ENCODE measurements at places on chromosomes 7 and 10.

DNA sequence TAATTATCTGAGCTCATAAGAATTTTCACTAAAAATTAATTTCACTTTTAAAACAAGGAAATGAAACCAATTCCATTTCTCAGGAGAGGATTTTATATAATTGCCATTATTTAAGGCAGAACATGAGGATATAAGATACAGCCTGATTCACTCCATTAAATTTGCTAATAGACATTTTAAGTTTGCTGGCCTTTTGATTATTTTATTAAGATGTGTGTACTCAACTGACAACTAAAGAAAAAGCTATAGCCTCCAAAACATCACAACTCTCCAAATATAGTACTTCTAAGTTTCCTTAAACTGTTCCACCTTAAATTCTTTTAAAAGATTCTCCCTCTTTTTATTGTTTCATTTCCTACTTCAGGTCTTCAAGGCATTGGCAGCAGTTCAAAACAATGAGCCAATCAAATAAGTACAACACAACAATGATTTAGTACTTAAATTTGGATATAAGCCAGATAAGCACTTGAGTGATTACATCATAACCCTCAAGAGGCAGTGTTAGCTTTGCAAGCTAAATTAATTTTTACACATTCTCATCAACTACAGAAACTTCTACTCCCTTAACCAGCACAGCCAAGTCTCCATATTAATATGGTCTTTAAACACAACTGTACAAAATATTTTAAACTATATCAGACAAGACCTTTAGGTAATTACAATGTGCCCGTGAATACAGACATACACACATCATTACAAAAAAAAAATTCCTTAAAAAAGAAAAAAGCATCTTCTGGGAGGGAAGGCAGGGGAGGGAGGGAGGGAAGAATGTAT lies 121.8 kb downstream of the KMT2C start:
- peak; percentile 65 for DNase-seq

- no peak for DNase-seq
These were observed 20.5 kb upstream of the PLPP4 start for GRCh38 chr10:120436439-120437112.

DNA sequence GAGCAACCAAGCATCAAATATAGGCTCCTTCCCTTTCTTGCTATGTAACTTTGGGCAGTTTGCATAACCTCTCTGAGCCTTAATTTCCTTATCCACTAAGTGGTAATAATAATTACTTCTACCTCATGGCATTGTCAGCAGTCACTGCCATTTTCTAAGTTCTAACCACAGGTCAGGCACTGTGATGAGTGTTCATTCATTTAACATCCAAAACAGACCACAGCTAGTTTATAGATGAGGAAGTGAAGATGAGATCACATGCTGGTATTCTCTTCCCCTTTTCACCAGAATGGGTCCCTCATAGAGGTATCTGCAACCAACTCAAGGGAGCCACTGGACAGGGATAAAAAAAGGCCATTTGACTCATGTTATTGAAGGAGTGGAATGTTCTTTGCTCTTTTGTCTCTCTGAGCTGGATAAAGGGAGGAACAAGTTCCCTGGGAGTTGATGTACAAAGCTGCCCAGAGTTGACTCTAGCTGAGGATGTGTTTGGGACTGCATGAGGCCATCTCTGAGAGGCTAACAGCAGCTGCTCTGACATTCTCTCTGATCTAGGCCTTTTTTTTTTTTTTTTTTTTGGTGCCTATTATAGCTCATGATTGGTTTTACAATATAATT lies 65.0 kb downstream of the DNAJC12 start:
- no peak for DNase-seq

- peak; percentile 26 for DNase-seq
These were observed 695.8 kb downstream of the TYW1 start for GRCh38 chr7:67692425-67692824.

GRCh38 chr10:43035800-43036199 lies 41.1 kb upstream of the RET start:
- DNase-seq = no peak

GRCh38 chr7:77685233-77685632 lies 11.0 kb upstream of the RSBN1L start:
- no peak for DNase-seq

DNA sequence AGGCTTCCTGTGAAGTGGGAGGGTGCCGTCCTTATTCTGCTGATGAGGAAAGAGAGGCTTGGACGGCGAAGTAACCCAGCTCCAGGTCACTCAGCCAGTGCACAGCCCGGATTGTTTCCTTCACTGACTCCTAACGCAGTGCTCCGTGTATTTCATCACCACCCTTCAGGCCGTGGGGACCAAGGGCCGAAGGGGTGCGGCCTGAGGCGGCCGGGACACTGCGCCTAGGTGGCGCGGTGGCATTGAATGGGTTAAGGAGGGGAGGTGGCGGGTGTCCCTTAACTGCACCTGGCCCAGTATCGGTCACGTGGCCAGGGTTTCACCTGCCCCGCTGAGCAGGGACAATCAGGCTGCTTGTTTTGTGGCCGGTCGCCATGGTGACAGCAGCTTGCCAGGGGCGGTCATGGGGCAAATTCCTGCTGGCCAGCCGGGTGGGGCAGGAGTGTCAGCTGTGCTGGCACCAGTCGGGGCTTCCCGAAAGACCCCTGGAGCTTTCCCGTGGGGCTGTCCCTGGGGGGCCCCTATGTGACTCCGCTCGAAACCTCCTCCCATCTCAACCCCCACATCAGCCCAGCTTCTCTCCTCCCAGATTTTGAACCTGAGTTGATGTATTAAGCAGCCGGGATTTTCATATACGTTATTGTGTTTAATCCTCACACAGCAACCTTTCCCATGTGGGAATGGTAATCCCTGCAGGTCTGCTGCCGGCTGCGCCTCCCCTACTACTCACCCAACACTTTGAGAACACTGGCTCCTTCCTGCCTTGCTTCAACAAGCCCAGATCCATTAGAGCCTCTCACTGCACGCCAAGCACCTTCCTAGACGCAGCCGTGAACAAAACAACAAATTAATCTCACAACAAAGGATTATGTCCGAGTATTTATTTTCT lies 4.4 kb upstream of the ABHD11 start:
- no peak for DNase-seq

DNA sequence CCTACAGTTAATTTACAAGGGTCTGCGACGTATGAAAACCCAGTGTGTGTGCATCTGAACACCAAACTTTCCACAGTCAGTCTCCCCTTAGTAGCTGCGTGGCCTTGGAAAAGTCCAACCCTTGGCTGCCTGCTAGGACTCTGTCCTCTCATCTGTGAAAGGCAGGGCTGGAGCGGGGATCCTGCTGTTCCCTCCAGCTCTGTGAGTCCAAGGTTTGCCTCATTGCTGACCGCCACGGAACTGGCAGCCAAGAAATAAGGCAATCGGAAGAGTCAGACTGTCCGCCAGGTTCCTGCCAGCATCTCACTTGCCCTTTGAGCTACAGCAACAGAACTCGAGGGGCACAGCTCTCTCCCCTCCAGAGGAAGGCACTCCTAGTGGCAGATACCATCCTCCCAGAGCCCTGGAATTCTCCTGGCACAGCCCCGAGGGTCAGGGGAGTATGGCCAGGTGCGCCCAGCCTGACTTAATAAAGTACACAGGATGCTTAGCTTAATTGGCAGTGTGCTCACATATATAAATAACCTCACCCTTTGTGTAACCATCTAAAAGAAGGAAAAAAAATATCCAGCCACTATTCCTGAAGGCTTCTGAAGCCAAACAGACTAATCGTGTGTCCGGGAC lies 530.1 kb upstream of the FOXK1 start:
- DNase-seq = no peak

- no peak for DNase-seq
These were observed 52.6 kb downstream of the GTF2I start for GRCh38 chr7:74709880-74710671.

DNA sequence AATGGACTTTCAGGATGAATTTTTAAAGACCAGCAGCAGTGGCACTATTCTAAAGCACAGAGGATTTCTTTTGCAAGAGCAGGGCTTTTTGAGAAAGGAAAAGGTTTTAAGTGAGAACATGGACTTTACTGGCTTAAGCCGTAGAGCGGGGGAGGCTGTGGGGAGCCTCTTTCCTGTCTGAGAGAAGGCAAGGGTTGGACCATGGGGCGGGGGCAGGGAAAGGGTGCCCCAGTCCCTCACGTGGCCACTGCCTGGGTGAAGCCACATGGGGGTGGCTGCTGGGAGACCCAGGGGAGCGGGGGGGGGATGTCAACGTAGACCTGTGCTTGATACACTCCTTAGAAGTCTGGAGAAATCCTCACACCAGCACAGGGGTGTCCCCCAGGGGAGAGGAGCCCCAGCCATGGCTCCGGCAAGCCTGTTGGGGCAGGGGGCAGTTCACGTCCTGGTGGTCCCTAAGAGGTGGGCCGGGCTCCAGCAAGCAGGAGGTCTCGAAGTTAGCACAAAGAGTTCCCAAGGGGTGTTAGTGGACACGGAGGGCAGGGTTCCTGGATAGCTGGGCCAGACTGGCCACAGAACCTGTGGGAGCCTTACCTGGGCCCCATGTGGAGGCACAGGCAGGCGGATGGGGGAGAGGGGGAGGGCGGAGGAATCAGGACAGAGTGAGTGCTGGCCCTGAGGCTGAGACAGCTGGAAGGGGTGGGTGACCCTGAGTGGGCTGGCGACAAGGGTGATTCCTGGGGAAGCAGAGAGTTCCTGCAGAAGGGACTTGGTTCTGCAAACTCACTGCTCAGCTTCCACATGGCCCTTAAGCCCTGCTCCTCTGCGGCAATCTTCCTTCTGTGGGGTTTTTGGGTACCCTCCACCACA lies 36.9 kb upstream of the ELFN1 start:
- no peak for DNase-seq

DNA sequence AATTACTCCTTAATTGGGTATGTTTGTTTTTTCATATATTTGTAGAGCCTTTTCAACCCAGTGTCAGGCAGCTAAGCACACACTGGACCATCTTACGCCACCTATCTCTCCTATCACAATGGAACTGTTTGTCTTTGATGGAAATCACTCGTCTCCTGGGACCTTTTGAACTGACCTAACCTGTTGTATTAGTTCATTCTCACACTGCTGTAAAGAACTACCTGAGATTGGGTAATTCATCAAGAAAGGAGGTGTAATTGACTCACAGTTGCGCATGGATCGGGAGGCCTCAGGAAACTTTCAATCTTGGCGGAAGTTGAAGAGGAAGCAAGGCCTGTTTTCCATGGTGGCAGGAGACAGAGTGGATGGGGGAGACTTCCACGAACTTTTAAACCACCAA lies 182.0 kb downstream of the TCERG1L start:
- no peak for DNase-seq

GRCh38 chr10:126021833-126022500 lies 125.6 kb downstream of the FANK1 start:
- DNase-seq = no peak

GRCh38 chr10:112793202-112793921 lies 156.7 kb upstream of the TCF7L2 start:
- DNase-seq = peak; percentile 50

- DNase-seq = peak; percentile 75
These were observed 193.0 kb upstream of the CELF2 start for GRCh38 chr10:10824591-10825148.

DNA sequence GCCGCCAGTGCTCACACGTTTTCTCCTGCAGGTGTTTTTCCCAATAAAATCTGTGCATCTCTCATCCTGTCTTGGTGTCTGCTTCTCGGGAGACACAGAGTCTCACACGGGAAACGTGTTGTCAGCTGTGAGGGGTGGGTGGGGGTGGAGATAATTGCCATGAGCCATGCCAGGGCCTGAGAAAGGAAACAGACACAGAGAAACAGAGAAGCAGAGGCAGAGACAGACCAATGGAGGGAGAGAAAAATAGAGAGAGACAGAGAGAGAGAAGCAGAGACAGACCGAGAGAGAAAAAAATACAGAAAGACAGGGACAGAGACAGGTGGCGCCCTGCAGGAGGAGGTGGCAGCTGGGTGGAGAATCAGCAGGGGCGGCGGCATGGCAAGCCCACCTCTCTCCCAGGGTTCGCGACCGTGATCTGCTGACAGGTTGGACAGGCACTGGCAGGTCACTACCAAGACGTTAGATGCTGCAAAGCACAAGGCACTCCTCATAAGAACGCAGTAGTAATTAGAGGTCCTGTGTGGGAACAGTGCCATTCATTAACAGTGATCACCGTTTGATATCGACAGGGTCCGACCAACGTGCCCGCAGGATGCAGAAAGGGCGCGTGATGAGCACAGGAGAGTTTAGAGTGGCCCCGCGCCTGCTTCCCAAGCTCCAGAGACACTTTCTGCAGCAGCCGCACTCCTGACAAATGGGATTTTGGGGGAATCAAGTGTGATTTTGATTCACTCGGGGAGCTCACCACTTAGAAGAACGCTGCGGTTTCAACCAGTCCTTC lies 70.5 kb upstream of the INSIG1 start:
- no peak for DNase-seq

DNA sequence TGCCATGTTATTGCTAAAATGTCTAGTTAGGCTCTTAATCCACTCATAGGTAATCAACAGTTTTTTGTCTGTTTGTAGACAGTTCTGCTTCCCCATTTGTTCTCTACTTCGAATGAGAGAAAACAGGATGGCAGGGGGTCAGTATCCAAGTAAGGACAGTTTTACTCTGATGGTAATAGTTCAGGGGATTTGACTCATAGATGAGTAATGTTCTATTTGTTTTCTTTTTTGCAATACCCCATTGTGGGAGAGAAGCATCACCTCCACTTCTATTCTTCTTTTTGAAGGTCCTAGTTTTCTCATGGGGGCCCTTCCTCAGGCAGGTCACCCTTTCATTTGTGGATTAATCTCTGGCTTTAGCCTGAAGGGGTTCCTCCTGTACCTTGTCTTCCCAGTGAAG lies 13.9 kb downstream of the PCLO start:
- peak; percentile 45 for DNase-seq

GRCh38 chr7:3356173-3356572 lies 55.1 kb downstream of the SDK1 start:
- no peak for DNase-seq

DNA sequence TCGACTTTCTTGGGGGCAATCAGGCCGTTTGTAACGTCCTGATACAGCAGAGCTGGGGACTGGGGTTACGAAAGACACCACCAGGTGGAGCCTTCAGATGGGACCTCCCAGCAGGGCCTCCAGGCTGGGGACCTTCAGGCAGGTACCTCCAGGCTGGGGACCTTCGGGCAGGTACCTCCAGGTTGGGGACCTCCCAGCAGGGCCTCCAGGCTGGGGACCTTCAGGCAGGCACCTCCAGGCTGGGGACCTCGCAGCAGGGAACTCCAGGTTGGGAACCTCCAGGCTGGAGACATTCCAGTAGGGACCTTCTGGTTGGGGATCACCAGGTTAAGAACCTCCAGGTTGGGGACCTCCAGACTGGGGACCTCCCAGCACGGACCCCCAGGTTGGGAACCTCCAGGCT lies 23.5 kb upstream of the GPR146 start:
- no peak for DNase-seq

GRCh38 chr7:157981778-157982177 lies 605.8 kb downstream of the PTPRN2 start:
- DNase-seq = no peak

DNA sequence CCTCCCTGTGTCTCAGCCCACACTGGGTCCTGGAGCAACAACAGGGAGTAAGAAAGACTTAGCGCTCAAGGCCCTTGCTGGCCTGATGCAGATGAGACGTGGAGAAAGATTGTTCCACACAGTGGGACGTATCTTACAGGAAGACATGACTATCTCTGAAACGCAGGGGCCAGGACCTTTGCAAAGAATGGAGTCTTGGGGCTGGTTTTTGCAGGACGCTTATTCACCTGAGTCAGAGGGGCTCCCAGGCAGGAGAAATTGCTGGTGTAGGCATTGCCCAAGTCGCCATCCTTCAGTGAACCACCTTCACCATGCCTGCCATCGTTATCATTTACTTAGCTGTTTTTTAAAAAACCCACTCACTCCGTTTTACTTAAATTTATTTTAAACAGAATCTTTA lies 11.8 kb upstream of the GDF10 start:
- no peak for DNase-seq

All from adipocyte (in vitro differentiated cells).